ENCODE measurements at places on chromosomes 1 and 21.

GRCh38 chr1:220775240-220775853 lies 11.4 kb upstream of the MTARC1 start:
- no peak for DNase-seq

- DNase-seq, result no peak
Observed at GRCh38 chr1:25563330-25564215, 20.2 kb downstream of the LDLRAP1 start.

GRCh38 chr1:33455539-33456501 lies 16.6 kb upstream of the ZSCAN20 start:
- DNase-seq, result no peak

DNA sequence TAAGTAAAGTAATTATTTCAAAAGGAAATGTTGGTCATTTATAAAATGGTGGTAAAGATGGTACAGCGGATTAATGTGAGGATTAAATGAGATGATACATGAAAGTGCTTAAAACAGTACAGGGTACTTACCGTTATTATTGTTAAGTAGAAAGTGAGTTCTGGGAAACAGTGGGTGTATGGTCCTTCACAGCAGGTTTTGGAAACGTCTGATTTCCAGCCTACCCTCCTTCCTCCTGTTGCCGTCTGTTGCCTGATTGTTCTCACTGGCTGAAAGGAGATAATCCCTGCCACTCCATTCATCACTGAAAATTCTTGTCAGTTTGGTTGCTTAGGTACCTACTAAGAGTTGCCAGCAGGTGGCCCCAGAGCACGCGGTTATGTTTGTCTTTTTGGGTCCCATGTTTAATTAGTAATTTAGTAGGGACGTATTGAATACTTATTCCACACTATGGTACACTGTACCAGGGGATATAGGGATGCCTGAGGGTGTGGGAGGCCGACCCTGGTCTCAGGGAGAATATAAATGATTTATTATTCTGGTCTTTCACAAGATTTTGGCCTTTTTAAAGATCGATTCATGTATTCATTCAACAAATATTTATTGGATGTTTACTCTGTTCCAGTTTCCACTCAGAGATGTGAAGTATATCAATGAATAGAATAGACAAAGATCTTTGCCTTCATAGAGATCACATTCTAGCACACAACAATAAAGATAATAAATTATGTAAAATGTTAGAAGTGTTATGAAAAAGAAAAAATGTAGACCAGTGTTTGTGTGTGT lies 30.8 kb upstream of the RPTN start:
- peak; percentile 36 for DNase-seq

DNA sequence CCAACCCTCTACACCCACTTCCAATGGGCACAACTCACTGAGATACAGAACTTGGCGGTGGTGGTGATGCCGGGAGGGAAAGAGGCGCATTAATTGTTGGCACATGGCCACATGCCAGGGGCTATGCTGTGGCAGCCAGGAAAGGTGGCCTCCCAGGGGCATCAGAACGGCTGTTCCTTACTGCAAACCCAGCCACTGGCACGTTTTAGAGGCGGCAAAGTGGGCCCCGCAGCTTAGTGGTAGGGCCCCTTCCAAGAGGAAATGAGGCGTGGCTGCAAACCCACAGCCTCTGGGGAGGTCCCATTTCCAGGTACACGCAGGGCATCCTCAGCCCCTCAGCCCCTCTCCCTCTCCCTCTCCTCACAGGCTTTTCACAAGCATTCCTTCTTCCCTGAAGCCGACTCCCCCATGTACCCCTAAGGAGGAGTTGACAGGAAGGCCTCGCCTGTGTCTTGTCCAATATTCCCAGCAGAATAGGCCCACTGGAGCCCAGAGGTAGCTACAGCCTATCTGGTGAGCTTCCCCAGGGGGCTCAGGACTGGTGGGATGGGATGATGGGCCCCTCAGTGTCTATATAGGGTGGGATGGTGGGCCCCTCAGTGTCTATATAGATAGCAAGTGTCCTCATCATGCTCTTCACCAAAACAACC lies 166.2 kb downstream of the CLIC6 start:
- DNase-seq, result no peak

DNA sequence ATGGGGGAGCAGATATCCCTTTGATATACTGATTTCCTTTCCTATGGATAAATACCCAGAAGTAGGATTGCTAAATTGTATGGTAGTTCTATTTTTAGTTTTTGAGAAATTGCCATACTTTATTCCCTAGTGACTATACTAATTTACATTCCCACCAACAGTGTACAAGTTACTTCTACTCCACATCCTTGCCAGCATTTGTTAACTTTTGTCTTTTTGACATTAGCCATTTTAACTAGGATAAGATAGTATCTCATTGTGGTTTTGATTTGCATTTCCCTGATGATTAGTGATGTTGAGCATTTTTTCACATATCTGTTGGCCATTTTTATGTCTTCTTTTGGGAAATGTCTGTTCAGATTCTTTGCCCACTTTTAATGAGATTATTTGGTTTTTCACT lies 620.6 kb upstream of the CAMK1G start:
- DNase-seq, result no peak

DNA sequence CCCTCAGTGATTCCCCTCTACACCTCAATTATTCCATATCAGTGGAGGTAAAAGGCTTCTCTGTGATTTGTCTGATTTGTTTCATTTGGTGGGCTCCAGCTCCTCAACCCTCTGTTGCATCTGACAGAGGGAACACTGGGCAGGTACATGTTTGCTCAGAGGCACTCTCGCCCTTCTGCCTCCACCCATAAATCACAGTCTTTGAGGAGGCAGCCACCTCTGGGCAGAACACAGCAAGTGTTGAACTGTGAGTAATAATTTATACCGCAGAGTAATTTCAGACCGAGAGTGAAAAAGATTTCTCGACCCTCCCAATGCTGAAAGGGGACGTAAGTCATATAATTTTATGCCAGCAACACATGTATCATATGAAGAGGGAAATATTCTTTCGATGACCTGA lies 330.1 kb upstream of the PBX1 start:
- DNase-seq, result no peak

DNA sequence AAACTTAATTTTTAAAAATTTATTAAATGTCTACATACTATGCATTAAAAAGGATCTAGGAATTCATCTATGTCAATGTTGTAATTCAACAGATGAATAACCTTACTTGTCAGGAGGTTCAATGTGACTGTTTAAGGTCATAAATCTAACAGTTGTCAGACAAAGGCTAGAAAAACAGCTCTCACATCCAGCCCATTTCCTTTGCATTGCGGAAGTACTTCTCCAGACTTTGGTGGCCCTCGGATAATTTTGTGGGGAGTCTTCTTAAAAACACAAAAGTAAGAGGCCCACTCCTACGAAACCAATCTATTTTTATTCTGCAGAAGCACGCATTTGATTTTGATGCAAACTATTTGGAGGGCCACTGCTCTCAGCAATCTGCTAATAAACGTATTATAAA lies 122.6 kb upstream of the CHRM3 start:
- no peak for DNase-seq

DNA sequence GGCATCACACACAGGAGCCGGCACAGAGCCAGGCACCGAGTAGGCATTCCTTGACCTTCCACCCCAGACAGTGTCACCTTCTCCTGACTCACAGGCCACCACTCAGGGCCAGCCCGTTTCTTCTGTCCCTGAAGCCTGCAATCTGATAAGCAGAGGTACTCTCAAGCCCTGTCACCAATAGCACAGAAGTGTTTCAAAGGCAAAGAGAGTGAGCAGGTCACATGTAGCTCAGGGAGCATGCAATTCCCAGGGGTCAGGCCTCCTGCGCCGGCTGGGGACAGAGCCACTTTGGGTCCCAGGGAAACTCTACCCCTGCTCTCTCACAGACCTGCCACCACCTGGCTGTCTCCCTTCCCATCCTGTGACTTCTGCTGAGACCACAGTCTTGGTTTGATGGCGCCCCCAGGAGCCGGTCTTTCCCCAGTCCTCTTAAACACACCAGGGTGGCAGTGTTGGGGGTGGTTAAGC lies 13.2 kb downstream of the CAPN9 start:
- DNase-seq, result no peak

GRCh38 chr1:1094981-1095380 lies 20.9 kb upstream of the RNF223 start:
- DNase-seq, result no peak

GRCh38 chr1:76933847-76934815 lies 66.9 kb downstream of the ST6GALNAC5 start:
- DNase-seq, result no peak

DNA sequence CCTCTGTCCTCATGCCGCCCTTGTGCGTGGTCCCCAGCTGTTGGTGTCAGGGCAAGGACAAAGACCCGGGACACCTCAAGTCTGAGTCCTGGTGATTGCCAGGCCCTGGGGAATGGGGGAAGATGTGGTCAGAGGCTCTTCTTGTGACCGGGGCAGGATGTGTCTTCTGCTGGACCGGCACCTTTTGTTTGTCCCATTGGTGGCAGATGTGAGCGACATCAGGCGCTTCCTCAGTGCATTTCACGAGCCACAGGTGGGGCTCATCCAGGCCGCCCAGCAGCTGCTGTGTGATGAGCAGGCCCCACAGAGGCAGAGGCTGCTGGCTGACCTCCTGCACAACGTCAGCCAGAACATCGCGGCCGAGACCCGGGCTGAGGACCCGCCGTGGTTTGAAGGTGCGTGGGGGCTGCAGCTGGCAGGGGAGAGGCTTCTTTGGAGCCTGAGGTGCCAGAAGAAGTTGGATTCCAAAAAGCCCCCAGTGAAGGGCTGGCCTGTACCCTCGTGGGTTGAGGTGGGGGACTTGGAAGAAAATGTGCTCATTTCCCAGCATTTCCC lies 8.4 kb downstream of the DFFB start:
- DNase-seq, result no peak

DNA sequence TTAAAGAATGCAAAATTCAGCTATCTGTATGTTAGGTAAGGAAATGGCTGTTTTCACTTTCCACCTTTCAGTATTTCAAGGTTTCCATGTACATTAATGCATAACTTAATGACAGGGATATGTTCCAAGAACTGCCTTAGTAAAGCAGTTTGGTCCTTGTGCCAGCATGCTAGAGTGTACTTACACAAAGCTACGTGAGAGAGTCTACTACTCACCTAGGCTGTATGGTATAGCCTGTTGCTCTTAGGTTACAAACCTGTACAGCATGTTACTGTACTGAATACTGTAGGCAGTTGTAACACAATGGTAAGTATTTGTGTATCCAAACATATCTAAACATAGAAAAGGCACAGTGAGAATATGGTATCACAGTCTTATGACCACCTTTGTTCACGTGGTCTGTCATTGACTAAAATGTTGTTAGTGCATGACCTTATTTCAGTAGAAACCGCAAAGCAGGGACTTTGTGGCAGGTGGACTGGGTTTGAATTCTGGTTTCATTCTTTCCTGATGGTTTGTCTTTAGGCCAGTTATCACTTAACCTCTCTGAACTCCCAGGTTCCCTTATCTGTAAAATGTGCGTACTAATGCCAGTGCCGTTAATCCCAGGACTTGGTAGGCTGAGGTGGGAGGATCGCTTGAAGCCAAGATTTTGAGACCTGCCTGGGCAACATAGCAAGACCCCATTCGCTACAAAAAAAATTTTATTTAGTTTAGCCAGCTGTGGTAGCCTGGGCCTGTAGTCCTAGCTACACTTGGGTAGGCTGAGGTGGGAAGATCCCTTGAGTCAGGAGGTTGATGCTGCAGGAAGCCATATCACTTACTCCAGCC lies 4.9 kb downstream of the SMYD2 start:
- DNase-seq, result no peak

DNA sequence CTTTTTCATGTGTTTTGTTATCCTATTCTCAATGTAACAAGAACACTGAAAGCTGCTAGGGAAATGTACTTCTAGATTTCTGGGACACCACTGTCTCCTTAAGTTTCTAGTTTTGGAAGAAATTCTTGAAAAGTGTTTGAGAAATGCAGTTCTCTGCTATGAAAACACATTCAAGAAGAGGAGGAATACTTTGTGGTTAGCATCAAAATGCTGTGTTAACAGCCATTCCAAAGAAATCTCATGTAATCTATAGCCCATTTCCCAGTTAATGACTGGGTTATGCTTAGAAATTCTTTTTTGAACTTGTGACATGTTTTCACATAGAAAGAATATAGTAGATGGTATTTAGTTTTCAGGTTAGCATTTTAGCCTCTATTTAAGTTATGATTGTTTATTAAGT lies 6.0 kb downstream of the RAVER2 start:
- DNase-seq, result no peak

- no peak for DNase-seq
Observed at GRCh38 chr1:29047142-29047541, 76.6 kb downstream of the TMEM200B start.

DNA sequence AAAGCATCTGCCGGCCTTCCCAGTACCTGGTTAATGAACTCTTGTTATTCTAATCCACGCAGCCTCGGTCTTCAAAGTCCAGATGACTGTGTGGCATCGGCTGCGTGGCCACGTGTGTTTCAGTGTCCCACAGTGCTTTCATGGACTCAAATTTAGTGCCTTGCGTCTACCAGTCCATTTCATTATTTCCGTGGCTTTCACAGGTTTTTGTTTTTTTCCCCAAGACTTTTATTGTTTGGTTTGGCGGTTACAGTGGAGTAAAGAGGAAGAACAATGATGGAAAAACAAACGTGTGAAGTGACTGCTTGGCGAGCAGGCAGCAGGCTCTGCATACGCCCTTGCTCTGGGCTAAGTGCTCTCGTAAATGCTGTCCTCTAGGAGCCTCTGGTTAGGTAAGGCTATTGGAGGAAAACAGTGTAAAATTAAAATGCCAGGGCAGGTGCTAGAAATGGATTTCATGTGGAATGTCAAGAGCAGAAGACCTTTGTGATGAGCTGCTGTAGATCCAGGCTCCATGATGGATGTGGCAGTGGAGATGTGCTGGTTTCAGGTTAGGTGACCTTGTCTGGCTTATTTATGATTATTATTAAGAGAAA lies 536.3 kb downstream of the KIF26B start:
- no peak for DNase-seq

DNA sequence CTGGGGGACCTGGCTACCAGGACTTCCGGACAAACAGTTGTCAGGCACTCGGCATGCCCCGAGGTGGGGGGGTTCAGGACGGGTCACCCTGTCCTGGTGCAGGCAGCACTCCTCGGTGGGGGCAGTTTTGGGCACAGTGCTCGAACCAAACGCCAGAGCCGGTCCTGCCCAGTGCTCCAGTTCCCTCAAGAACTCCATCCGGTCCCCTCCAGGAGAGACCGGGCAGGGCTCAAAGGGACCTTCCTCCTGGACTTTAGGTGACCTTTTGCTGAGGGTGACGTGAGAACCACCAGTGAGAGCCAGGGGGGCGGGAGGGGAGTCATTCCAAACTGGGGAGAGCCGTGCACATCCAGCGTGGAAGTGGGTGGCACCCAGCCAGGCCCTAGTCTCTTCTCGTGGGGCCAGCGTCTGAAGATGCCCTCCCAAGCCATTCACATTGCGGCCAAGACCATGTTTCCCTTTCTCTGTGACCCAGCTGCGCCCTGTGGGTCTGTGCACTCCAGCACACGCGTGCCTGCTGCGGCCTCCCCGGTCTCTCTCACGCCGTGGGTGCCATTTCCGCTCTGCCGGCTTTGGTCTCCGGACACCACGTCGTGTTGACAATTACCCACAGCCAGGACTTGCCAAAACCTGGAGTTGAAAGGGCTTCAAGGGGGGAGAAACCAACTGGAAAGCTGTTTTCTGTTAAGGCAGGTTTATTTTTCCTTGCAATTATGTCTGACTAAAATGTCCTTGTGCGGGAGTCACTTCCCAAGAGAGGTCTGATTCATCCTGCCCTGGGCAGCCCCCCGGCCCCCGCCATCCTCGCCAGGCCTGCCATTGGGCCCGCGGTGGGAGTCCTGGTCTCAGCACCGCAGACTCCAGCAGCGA lies 178.8 kb upstream of the ARHGEF16 start:
- DNase-seq, result no peak

- no peak for DNase-seq
Observed at GRCh38 chr1:153344718-153345025, 4.0 kb downstream of the PGLYRP4 start.
